Activated T-helper 1 cell treated with anti-CD3 and anti-CD28 coated beads, Interleukin-2, amount 50 U/mL, for 16 hours (primary cell): ENCODE measurements at places on chromosomes 13 and 19.

GRCh38 chr19:1026783-1027649, 608 bp downstream of the CNN2 start:
- no peak for DNase-seq

DNA sequence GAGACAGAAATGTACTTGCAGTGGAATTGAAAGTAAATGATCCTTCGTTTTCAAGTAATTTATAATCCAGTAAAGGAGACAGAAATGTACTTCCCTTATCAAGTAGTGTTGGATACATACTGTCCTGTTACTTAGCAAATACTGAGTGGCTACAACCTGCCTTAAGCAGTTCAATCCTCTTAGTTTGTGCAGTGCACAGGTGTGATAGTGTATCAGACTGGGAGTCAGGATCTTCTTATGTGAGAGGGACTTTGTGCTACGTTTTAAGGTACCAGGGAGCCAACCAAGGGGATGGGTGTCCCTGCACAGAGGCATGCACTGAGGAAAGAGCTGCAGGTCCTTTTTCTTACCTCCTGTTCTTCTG, 111.1 kb downstream of the DNAJC3 start:
- no peak for DNase-seq

- no peak for DNase-seq
These were observed 4.8 kb upstream of the SOX1 start for GRCh38 chr13:112062072-112062567.

- DNase-seq, result no peak
These were observed 128.3 kb downstream of the ATP11A start for GRCh38 chr13:112818040-112818697.

- no peak for DNase-seq
These were observed 1.1 kb downstream of the LSM14A start for GRCh38 chr19:34173193-34173956.

DNA sequence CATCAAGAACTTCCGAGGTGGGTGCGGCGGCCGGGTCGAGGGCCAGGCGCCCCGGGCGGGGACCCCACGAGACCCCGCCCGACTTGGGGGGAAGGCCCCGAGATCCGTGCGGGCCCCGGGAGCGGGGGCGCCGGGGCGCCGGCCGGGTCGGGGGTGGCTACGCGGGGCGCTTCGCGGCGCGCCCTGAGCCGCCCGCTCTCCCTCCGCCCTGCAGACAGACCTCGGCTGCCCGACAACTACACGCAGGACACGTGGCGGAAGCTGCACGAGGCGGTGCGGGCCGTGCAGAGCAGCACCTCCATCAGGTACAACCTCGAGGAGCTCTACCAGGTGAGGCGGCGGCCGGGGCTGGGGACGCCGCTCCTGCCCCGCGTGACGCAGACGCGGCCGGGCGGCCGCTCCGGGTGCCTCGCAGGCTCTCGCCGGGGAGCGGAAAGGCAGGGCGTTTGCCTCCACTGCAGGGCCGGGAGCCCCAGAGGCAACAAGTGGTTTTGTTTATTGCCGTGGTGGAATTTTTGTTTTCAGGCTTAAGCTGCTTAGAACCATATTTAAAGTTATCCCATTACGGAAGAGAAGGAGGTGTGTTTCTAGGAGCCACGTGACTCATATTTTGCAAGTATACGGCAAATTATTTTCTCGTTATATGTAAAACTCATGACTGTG, 477 bp downstream of the CUL4A start:
- peak; percentile 60 for DNase-seq

- DNase-seq, result no peak
These were observed 332.0 kb downstream of the IRS2 start for GRCh38 chr13:109454167-109454917.

GRCh38 chr13:75761369-75761768, 125.2 kb downstream of the LMO7 start:
- no peak for DNase-seq

- DNase-seq, result no peak
These were observed 85.3 kb upstream of the MYCBP2 start for GRCh38 chr13:77412116-77412635.

DNA sequence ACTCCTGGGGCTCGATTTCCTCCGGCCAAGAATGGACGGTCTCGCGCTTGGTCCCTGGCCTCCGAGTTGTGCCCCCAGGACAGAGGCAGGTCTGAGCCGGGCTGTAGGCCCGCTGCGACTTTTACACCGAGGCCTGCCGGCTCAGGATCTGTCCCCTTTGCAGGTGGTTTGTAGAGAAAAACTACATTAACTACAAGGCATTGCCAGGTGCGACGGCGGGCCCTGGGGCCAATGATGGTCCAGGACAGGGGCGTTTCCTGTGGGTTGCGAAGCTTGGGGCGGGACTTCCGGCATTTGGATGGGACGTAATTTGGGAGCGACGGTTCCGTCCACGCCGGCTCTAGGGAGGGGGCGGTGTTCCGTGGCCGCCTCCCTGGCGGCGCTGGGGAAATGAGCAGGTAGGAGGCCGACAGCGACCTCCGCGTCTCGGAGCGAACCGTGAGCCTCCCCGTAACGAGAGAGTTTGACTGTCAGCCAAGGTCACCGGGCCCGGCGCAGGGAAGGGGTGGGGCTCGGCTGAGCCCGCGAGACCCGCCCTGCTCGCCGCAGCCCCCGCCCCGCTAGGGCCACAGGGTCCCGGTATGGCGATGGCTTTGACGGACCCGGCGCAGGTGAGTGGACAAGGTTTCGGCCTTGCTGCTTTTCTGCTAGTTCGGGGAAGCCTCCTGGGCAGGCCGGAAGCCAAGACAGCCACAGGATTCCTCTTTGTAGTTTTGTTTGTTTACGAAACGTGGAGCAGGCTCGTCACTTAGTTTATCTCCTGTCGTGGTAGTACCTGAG, at the start of gene ZNF805:
TSS of gene ZNF805 (plus strand) at position 322 of the 780 bp plus-strand sequence. CDS start at position 582, 260 bp downstream.
- peak; percentile 93 for DNase-seq

DNA sequence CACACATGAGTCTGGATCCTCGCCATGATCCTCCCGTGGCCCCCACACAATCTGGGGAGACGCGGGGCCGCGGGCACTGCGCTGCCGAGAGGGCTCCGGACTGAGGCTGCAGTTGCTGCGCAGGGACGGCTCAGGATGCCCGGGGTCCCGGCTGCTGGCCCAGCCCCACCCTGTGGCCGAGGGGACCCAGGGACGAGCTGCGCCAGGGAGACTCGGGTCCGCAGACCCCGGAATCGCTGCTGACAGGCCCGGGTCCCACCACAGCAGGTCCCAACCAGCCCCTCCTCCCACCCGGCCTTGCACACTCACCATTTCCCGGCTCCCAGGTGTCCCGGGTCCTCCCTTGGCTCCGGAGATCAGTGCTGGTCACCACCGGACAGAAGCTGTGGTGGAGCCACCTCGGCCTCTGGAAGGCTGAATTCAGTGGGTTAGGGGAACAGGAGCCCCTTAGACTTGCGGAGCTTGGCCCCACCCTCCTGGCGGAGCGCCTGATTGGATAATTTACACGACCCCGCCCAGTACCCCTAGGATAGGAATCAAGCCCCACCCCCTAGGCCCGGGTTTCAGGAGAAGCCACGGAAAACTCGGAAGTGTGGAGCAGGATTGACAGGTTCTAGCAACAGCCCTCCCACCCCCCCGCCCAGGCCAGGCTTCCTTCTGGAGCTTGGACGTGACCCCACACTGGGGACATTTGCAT, 57.4 kb downstream of the ZNF44 start:
- DNase-seq, result no peak
